ENCODE measurements at places on chromosomes 4 and X.

GRCh38 chrX:132940727-132941327 lies 17.6 kb downstream of the HS6ST2 start:
- H3K27me3 ChIP-seq, result no peaks in the 10 kb centered on the region
- H3K36me3 ChIP-seq, result no peaks in the 10 kb centered on the region
- no peak overlapping the region for H3K4me3 ChIP-seq

DNA sequence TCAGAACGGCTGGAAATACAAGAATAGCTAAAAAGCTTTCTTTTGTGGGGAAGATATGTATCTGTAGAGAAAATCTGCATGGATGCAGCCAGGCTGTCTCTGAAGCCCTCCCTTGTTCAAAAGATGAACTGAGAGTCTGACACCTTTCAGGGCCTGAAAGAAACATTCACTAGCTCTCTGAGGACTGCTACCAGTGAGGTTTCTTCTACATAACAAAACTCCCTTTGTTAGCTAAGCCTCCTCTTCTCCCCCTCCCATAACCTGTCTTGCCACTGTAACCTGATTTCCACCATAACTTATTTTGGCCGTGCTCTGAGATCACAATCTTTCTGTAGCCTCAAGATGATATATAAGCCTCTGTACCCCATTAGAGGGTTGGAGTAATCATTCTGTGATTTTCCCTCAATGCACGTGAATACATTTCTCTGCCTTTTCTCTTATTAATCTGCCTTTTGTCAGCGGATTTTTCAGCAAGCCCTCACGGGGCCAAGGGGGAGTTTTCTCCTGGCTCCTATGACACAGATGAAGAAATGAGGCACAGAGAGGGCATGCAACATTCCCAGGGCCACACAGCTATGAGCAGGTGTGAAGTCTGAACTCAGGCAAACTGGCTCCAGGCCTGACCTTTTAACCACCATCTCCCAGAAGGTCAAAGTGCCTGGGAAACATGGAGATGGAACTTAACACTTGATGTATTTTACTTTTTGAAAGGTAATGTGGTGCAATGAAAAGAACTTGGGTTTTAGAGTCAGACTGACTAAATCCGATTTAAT lies 161.6 kb upstream of the PRDX4 start:
- H3K36me3 ChIP-seq, result no peaks in the 10 kb centered on the region
- H3K4me3 ChIP-seq, result no peak overlapping the region
- no peak for DNase-seq

- no peak for DNase-seq
- H3K27ac ChIP-seq, result no peak overlapping the region
- H3K4me3 ChIP-seq, result no peak overlapping the region
- H3K4me1 ChIP-seq, result no peaks in the 10 kb centered on the region
- H3K36me3 ChIP-seq, result no peaks in the 10 kb centered on the region
These were observed 434.9 kb downstream of the PDGFC start for GRCh38 chr4:156536661-156537060.

DNA sequence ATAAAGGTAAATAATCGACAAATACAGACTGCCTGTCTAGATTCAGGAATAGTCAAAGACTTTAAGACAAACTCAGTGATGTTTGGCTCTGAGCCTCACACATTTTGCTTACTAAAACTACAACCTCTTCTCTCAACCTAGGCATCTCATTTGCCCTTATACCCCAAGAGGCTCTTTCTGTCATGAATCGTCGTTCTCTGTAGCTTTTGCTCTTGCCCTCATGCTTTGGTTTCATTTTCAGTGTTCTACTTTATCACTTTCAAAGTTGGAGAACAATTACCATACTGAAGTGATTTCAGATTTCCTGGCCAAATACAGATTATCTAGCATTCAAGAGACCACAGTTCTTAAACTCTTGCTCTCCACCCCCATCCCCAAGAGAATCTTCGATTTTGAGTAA lies 114.1 kb upstream of the RAP2C start:
- H3K36me3 ChIP-seq, result no peaks in the 10 kb centered on the region
- no peak for DNase-seq
- H3K4me3 ChIP-seq, result no peak overlapping the region

GRCh38 chr4:13367244-13367643 lies 116.9 kb downstream of the RAB28 start:
- H3K27ac ChIP-seq, result no peak overlapping the region
- no peak for DNase-seq
- no peaks in the 10 kb centered on the region for H3K4me1 ChIP-seq
- H3K4me3 ChIP-seq, result no peak overlapping the region

DNA sequence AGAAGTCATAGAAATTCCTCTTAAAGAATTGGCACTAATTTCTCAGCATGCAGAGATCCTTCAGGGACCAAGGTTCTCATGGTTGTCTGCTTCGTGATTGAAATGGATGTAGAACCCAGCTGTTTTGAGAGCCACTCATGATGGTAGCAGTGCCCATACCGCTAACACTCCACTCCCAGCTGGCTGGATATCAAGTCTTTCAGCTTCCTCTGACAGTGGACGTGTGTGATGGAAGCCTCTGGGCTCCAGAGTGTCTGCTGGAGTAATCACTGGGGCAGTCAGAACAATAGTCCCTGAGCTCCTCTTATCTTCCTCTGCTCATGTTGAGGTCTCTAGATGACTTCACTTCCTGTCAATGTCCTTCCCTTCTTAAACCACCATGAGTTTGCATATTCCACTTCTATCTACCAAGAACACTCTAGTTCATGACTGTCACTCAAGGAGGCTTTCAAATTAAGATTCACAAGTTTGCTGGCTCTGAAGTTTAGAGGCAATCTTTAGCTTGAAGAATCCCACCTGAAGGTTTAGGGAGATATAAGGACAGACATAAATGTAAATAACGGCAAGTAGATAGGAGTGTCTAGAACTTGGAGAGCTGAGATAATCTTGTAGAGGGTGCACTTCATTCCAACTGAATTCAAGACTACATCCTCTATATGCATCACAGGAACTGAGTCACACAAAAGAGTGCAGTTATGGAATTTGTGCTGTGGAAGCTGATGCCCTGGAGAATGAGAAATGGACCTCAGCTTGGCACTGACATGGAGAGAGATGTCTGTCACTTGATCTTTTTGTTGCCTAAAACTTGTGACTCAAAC lies 64.5 kb upstream of the WDR1 start:
- H3K36me3 ChIP-seq, result no peaks in the 10 kb centered on the region
- H3K4me3 ChIP-seq, result no peak overlapping the region
- H3K27ac ChIP-seq, result no peak overlapping the region
- peaks cover 8% of the 10 kb centered on the region for H3K4me1 ChIP-seq
- no peaks in the 10 kb centered on the region for H3K27me3 ChIP-seq

GRCh38 chr4:37595875-37596680 lies 90.1 kb downstream of the RELL1 start:
- no peak overlapping the region for H3K4me3 ChIP-seq
- no peaks in the 10 kb centered on the region for H3K36me3 ChIP-seq
- no peak for DNase-seq
- no peaks in the 10 kb centered on the region for H3K27me3 ChIP-seq
- H3K27ac ChIP-seq, result no peak overlapping the region
- no peaks in the 10 kb centered on the region for H3K4me1 ChIP-seq

DNA sequence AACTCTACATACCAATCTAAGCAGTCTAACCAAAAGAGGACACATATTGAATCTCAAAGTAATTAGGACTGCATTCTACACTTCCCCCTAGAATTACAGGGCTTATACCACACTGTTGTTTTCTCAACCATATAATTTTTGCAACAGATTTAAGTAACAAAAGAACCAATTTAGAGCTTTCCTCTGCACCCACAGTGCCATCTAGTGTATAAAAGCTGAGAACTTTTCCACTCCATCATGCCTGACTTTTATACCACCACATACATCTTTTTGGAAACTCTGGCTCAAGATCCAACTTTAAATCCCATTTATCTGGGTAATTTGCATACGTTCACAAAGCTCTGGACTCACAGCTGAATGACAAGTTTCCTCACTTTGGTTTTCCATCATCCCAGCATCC lies 99.5 kb downstream of the EFHC2 start:
- H3K27ac ChIP-seq, result no peak overlapping the region
- H3K4me3 ChIP-seq, result no peak overlapping the region
- H3K4me1 ChIP-seq, result peaks cover 4% of the 10 kb centered on the region
- no peaks in the 10 kb centered on the region for H3K36me3 ChIP-seq

DNA sequence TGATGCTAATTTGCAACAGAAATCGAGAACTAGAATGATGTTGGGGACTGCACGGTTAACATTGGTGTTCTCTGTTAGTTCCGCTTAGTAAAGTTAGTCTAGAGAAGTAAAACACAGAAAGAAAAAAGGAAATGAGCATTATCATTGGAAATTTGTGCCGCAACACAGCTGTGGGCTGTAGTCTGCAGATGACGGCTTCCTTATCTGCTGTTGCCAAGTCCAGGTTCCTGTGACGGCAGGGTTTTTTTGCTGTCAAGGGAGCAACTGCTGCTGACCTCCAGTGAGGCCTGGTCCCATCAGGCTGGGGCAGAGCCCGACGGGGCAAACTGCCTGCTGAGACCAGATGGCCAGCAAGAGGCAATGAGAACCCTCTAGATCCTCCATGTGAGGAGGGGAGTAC lies 38.9 kb upstream of the PHEX start:
- H3K36me3 ChIP-seq, result no peaks in the 10 kb centered on the region
- peak; percentile 8 for DNase-seq
- H3K27ac ChIP-seq, result no peak overlapping the region

- DNase-seq, result no peak
- H3K4me1 ChIP-seq, result no peaks in the 10 kb centered on the region
These were observed 48.5 kb downstream of the SLC9A7 start for GRCh38 chrX:46710425-46710824.

GRCh38 chr4:95599777-95600400 lies 51.1 kb upstream of the UNC5C start:
- H3K36me3 ChIP-seq, result no peaks in the 10 kb centered on the region
- H3K27ac ChIP-seq, result no peak overlapping the region
- no peak for DNase-seq
- no peaks in the 10 kb centered on the region for H3K27me3 ChIP-seq
- H3K4me1 ChIP-seq, result no peaks in the 10 kb centered on the region
- no peak overlapping the region for H3K4me3 ChIP-seq

DNA sequence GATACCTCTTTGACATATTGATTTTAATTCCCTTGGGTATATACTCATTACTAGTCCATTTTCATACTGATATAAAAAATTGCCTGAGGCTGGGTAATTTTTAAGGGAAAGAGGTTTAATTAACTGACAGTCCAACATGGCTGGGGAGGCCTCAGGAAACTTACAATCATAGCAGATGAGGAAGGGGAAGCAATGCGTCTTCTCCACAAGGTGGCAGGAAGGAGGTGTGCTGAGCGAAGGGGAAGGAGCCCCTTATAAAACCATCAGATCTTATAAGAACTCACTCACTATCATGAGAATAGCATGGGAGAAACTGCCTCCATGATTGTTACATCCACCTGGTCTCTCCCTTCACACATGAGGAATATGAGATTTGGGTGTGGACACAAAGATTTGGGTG lies 42.4 kb downstream of the MSX1 start:
- no peak overlapping the region for H3K27ac ChIP-seq
- no peak overlapping the region for H3K4me3 ChIP-seq
- H3K4me1 ChIP-seq, result no peaks in the 10 kb centered on the region

DNA sequence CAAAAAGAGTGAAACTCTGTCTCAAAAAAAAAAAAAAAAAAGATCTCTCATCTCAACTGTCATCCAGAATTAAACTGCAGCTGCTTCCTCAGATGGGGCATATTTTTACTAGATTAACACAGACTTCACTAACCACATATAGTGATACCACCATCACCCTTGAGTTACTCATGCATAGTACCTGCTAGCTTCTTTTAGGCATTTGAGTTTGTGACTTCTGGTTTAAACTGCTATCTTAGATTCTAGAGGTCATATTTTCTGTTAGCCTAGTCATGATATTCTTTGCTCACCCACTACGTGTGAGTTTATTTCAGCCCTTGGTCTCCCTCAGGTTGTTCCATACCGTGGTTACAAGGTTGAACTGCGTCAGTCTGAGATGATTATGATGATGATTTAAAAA lies 154.9 kb upstream of the BMP3 start:
- H3K27me3 ChIP-seq, result no peaks in the 10 kb centered on the region
- H3K27ac ChIP-seq, result no peak overlapping the region
- no peaks in the 10 kb centered on the region for H3K36me3 ChIP-seq
- no peaks in the 10 kb centered on the region for H3K4me1 ChIP-seq
- no peak overlapping the region for H3K4me3 ChIP-seq

DNA sequence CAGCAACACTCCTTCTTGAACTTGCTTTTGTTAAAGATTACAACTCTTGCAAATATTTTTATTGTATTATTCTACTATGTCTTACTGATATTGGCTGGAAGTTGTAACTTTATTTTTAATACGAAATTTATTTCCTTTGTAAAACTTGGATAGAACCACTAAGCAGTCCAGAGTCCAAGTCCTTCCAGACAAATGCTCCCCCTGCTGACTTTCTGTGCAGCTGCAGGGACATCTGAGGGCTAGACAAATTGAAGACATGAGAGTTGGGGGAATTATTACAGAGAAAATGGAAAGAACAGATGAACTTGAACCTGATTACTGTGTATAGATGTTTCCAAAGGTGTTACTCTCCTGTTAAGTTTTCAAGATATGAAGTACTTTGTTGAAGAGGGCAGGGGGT lies 238.8 kb downstream of the GRIA3 start:
- H3K27me3 ChIP-seq, result no peaks in the 10 kb centered on the region
- H3K36me3 ChIP-seq, result no peaks in the 10 kb centered on the region
- H3K4me3 ChIP-seq, result no peak overlapping the region

DNA sequence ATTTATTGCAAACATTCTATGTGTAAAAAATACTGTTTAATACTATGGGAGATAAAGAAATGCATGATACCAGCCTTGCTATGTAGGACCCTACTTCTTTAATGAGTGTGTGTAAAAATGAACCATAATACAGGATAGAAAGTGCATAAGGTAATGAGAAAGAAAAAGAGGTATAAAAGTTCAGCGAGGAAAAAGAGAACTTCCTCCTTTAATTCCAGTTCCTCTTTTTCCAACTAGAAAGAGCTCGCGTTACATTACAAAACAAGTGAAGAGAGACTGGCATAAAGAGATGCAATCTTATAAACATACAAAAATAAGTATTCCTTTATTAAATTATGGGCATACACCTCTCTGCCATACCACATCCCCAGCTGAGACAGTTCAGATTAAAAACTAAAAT lies 77.4 kb downstream of the ANKRD17 start:
- H3K4me3 ChIP-seq, result no peak overlapping the region
- H3K27me3 ChIP-seq, result no peaks in the 10 kb centered on the region
- H3K4me1 ChIP-seq, result no peaks in the 10 kb centered on the region
- no peaks in the 10 kb centered on the region for H3K36me3 ChIP-seq
- DNase-seq, result no peak

DNA sequence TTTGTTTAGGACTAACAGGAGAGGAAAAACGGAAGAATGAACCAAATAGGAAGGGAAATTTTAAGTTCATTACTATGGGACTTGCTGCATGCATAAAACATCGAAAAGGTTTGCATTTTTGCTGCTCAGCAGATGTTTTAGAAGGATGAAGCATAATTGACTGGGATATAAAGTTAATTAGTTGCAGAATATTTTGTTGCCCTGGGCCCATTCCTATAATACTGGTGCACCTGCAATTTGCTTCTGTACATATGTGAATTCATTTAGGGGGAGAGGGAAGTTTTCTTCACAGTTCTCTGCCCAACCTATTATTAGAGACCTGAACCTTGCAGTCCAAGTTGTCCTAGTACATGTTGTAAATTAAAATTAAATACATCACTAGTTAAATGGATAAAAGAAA lies 232.0 kb downstream of the UGT8 start:
- H3K36me3 ChIP-seq, result no peaks in the 10 kb centered on the region
- no peaks in the 10 kb centered on the region for H3K4me1 ChIP-seq
- H3K4me3 ChIP-seq, result no peak overlapping the region
- H3K27me3 ChIP-seq, result no peaks in the 10 kb centered on the region
- DNase-seq, result no peak
